ENCODE measurements at places on chromosomes 7 and 10.

DNA sequence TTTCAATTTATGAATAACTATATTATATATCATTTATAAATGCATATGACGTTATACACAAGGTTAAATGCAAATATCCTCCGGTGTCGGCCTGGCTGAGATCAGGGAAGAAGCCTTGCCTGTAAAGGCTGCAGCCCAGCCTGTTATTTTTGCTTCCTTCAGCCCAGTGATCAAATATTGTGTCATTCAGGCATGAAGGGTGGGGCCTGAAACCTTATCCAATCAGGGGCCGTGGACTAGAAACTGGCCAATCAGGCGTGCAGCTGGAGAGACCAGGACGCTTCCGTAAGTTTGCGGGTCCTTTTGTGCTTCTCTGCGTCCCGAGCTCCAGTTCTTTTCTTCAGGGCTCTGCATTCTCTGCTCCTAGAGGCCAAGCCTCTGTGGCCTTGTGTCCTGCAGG is at the start of gene ZNF722:
Gene ZNF722 (plus strand): TSS at position 301 of the 400 bp plus-strand sequence. CDS start 113 bp downstream, outside the sequence.
- DNase-seq = no peak

- no peak for DNase-seq
Observed at GRCh38 chr10:94936721-94937120, 1.7 kb upstream of the CYP2C9 start.

DNA sequence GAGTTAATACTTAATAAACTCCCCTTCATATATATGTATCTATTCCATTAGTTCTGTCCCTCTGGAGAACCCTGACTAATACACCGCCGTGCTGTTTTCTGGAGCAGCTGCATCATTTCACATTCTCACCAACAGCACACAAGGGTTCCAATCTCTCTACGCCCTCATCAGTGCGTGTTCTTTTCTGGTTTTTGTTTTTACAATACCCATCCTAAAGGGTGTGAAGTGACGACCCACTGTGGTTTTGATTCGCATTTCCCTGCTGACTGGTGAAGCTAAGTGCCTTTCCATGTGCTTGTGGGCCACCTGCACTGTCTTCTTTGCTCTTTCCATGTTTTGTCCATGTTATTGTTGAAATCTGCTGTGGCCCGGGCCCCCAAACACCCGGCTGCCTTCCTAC is 11.0 kb upstream of the INSIG1 start:
- no peak for DNase-seq

GRCh38 chr7:41930538-41931262 is 227.8 kb upstream of the INHBA start:
- DNase-seq = peak; percentile 25

DNA sequence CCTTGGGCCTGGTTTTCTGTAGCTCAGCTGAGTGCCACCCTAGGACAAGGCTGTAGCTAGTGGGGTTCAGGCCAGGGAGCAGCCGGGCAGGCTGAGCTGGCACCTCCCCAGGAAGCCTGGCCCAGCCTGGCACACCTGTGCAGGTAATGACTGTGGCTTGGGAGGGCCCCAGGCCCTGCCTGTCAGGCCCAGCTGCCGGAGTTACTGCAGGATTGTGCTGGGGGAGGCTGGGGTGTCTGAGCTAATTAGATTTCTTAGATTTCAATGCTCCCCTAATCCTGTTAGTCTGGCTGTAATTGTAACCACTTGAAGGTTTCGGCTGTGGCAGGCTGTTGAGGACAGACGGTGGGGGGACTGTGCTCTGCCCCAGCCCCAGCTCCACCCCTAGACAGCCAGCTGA is 6.0 kb downstream of the ZMIZ1 start:
- no peak for DNase-seq

DNA sequence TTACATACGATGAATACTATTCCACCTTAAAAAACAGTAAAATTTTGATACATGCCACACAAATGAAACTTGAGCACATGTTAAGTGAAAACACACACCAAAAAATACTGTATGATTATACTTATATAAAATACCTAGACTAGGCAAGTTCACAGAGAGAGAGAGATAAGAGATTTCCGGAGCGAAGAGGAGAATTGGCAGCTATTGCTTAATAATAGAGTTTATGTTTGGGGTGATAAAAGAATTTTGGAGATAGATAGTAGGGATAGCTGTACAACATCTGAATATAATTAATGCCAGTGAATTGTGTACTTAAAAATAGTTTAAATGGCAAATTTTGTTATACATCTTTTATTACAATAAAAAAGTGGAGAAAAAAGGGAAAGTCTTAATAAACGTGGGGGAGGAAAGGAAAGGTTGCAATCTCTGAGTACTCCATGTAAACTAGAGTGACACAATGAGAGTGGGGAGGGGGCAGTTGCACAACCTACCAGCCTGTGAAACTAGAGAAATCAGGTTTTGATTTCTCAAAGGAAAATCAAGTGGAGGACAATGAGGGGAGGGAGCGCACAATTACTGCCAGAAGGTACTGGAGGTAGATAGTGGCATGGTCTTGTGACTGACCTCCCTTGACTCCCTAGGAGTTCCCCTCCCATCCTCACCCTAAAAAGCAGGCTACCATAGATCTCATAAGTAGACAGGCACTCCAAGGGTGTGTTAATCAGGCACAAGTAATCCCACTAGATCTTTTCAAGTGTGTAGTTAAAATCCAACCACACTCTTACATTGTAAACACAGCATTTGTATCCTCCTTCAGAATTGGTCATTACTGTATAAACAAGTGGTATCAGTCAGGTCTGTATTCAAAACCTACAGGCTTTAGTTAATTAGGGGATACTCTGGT is 31.6 kb upstream of the ANK3 start:
- peak; percentile 10 for DNase-seq

- DNase-seq = no peak
Observed at GRCh38 chr10:117757086-117757720, 214.7 kb downstream of the EMX2 start.

- no peak for DNase-seq
Observed at GRCh38 chr10:70319183-70319582, 35.4 kb upstream of the NPFFR1 start.

GRCh38 chr7:115008465-115009114 is 86.7 kb downstream of the MDFIC start:
- DNase-seq = no peak

GRCh38 chr10:74052994-74053393 is 55.1 kb downstream of the VCL start:
- no peak for DNase-seq

DNA sequence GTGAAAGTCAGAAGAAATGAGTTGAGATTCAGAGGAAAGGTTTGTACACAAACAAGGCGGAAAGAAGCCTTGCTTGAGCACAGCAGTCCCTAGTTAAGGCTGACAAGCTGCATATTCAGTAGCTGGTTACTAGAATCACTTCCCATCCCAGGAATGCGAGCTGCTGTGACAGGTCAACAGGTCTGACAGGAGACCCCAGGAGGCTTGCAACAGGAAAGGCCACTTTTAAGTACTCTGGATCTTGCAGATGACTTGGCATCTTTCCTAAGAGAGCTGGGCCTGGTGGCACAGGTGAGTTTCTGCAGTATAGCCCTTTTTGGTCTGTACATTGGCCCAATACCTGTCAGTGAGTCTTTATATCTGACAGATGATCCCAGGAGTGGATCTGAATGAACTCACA is 35.7 kb upstream of the UNC5B start:
- DNase-seq = no peak

- DNase-seq = no peak
Observed at GRCh38 chr10:66629996-66630395, 295.8 kb upstream of the LRRTM3 start.

DNA sequence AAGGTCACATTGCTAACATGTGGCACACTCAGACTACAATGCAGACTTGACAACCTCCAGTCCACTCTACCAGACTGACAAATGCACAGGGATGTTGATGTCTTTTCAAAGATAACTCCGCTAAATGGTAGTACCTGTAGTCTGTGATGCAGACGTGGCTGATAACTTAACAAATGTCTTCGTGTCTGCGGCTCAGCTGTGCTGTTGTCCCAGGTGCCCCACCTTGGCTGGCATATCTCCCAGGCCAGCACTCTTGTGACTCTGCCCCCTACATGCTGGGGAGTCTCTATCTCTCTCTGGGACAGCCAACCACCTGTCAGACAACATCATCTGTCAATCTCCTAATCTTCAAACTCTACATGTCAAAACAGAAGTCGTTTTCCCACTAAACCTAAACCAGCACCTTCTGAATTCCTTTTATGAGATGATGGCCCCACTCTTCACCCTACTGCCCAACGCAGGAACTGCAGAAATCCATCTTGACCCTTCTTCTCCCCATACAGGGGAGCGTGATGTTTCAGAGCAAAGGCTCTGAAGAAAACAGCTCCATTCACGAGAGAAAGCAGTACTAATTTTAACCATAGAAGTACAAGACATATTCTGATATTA is 156.4 kb downstream of the USP6NL start:
- no peak for DNase-seq

DNA sequence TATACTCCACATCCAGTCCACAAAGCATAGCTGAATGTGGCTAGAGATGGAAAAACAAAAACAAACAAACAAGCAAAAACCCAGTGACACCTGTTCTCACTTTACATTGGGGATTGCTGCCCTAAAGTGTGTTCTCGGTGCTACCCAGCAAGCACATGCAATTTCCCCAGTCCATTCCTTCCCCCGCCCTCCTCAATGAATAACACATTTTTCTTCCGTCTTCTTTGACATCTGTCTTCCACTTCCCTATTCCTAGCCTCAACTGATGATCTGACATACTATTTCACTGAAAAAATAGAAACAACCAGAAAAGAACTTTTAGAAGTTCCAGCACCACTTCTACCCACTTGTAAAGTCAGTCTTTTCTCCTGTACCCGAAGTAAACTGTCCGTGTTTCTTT is 147.1 kb downstream of the MALRD1 start:
- peak; percentile 0 for DNase-seq

DNA sequence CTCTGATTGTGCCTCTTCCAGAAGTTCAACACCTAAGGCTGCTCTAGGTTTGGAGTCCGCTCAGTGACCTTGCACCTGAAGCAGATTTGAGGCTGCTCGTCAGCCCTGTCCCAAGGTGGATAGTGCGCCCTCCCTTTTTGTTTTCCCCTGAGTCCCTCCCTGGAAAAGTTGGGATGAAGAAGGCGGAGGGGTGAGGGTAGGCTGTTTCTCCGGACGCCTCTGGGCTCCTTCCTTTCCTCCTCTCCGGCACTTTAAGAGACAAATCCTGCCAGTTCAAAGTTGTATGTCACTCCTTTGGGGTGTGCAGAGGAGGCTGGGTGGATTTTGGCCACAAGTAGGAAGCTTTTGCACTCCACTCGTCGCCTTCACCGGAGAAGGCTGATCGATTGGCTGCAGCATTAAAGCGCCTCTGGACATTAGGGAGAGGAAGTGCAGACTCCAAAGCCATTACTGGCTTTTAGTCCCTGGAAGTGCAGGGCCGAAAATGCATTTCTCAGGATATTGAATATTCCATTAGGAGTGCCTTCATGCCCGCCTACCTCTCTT is 81.9 kb upstream of the PRKG1 start:
- DNase-seq = no peak

DNA sequence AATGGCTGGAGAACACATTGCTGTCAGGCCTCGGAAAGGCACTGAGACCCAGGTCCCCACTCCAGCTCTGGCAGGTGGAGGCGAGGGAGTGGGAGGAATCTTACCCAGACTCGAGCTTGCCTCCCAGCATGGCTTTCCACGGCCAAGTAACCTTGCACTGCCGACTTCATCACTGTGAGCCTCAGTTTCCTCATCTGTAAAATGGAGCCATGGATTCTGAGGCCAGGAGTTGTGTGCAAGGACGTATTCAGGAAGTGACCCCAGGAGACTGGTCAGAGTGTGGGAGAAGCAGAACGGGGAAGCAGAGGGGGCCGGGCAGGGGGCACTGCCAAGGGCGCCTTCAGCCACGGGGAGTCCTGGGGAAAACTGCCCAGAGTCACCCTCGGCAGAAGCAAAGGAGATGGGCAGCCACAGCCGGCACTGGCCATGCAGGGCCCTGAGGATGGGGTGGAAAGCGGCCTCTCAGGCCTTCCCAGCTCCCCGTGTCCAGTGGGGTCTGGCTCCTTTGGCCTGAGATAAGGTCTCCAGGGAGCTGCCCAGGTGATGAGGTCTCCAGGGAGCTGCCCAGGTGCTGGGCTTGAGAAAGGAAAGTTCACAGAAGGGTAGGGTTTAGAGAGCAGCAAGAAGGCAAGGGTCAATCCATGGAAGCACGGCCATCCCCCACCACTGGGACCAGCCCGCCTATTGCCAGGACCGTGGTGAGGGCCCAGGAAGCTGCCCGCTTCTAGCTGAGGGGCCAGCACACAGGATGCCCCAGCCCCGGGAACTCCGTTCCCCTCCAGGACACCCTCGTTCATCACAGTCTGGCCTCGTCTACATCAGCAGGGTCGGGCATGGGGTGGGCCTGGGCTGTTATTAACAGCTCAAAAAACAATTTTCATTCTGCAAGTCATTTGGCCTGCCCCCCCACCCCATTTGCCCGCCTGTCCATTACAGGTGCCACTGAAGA is 34.3 kb upstream of the EN2 start:
- no peak for DNase-seq

GRCh38 chr10:33509231-33509831 is 174.9 kb upstream of the NRP1 start:
- DNase-seq = peak; percentile 56

DNA sequence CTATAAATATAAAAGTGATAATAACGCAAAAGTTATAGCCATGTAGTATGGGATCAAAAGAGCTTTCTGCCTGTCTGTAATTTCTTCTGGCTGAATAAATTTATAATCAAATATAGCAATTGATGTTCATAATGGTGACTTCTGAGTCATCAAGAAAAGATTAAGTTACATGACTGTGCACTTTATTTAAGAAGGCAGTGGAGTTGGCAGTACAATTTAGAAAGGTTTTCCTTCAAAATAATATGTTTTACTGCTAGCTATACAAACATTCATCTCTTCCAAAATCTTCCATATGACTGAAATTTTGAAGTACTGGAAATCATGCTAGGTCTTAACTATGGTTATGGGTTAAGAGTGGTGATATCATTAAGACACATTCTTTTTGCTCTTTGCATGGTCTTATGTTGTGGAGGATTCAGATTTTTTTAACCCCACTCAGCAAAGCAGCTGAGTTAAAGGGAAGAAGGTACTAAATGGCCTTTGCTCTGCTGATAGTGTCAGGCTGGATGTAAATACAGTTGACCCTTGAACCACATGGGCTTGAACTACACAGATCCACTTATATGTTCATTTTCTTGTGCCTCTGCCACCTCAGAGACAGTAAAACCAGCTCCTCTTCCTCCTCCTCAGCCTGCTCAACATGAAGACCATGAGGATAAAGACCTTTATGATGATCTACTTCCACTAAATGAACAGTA is 323.6 kb downstream of the BBS9 start:
- no peak for DNase-seq

GRCh38 chr7:88101769-88102168 is 118.1 kb downstream of the SRI start:
- DNase-seq = no peak

- no peak for DNase-seq
Observed at GRCh38 chr7:54546986-54547314, 4.8 kb downstream of the VSTM2A start.

GRCh38 chr10:11698691-11699549 is 43.3 kb upstream of the ECHDC3 start:
- peak; percentile 43 for DNase-seq

DNA sequence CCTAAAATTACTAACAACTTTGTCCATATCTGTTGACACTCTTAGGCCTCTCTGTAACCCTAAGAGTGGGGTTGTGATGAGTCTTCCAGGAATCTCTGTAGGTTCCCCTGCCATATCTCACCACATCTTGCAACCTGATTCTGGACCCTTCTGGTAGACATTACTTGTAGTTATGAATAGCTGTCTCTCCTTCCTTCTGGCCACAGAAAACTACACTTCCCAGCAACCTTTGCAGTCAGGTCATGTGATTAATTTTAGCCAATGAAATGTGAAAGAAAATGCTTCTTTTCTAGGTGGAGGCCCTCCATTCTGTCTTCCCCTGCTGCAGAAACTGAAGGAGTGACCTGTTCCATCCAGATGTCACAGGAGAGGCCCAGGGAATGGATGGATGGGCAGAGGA is 147.6 kb upstream of the AOAH start:
- DNase-seq = peak; percentile 33

GRCh38 chr7:79615466-79615865 is 162.0 kb upstream of the MAGI2 start:
- no peak for DNase-seq
